ENCODE measurements at places on chromosomes 2 and 18. TPM values are rescaled to one million over a fixed set of nuclear protein-coding genes. Genes with fewer than 3 reads are reported as not detected.

Gene ZNF236
- total RNA-seq, result 28.6 TPM

Gene FANCL
- 75.8 TPM for total RNA-seq

Gene DYSF
- 16.5 TPM for total RNA-seq

Gene ITGA6
- 120 TPM for total RNA-seq
